ENCODE measurements at places on chromosomes 6 and 20.

GRCh38 chr6:34070315-34071135, 75.4 kb downstream of the GRM4 start:
- no peak for DNase-seq

- DNase-seq, result no peak
These were observed 81.9 kb upstream of the E2F3 start for GRCh38 chr6:20319520-20320357.

GRCh38 chr20:23643659-23644058, 5.9 kb upstream of the CST3 start:
- no peak for DNase-seq

GRCh38 chr6:102501615-102502014, 1108.1 kb downstream of the GRIK2 start:
- DNase-seq, result no peak

DNA sequence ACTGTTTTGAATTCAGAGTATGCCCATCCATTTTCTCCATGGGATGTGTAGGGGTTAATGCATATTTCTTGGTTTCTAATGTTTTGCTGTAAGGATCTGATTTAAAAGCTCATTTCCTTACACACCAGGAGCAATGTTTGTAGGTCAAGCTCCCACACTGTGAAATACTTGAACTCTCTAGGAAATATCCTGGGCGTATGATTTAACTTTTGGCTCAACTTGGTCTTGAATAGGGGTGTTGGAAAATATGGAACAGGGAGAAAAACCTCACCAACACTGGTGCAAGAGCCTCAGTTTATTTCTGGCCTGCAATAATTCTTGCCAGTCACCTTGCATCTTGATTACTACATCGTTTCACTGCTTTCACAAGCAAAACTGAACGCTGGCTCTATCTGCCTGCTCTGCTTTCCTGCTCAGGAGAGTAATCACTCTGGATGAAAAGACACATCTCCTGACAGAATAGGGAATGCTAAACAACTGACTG, 25.1 kb upstream of the RFPL4B start:
- DNase-seq, result no peak

DNA sequence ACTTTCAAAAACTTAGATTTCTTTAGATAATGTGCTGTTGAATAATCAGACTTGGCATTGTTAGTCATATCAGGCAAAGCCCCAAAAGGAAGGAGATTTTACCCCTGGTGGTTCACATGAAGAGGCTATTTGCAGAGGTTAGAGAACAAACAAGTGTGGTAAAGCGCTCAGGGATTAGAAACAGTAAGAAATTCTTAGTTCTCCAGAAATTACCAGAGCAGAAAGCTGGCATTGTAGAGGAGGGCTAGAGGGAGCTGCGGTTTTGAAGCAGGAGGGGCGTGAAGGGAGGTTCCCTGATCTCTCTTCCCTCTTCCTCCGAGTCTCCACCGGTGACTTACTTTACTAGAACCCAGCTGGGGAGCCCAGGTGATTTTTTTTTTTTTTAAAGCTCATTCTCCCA, 10.2 kb downstream of the MYO6 start:
- no peak for DNase-seq

DNA sequence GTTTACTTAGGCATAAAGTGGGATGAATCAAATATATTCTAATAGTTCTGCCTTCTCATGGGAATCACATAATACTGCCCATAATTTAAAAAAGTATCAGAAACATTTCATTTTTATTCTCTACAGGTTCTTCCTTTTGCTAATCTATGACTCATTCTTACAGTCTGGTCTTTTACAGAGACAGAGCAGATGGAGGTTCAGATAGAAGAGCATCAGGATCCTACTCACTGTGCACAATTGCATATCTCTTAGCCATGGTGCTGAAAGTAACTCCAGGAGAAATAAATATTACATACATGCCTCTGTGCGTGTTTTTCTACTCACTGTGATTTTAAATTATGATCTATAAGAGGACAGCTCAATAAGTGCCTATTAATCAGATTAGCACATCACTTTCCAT, 16.3 kb upstream of the OR2B6 start:
- DNase-seq, result no peak

- no peak for DNase-seq
These were observed 20.3 kb downstream of the MUCL3 start for GRCh38 chr6:30960907-30961673.

DNA sequence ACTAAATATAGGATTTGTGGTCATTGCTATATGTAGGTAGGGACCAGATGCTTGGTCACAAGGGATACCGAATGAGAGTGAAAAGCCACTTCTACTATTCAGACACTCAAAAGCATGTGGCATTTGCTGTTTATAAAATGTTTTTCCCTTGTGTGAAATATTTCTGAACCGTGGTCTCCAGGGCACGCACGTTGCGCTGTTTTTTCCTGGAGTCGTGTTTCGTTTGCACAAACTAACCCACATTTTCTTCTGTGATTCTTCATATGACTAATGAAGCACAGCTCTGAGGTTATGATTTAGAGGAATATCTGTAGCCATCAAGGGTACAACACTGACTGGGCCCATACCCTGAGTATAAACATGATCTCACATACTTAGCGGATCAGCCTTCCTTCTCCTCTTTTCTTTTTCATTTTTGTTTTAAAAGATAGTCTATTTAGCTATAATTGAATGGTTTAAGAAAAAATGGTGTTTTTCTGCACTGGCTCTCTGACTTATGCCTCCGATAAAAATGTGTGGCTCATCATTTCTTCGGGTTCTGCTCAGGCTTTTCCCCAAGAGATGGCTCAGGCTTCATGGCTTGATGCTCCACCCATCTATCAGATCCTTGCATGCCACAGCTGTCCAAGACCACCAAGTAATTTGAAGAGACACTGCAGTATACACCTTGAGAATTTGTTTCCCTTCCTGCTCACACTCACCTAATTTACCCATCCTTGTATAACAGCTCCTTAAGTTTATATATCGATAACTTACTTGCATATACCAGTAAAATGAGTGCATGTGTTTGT, 59.9 kb upstream of the HBS1L start:
- DNase-seq, result no peak

- no peak for DNase-seq
These were observed 151.7 kb downstream of the TMEM200A start for GRCh38 chr6:130517444-130517931.

GRCh38 chr6:111723412-111723970, 117.8 kb upstream of the TRAF3IP2 start:
- DNase-seq, result no peak

DNA sequence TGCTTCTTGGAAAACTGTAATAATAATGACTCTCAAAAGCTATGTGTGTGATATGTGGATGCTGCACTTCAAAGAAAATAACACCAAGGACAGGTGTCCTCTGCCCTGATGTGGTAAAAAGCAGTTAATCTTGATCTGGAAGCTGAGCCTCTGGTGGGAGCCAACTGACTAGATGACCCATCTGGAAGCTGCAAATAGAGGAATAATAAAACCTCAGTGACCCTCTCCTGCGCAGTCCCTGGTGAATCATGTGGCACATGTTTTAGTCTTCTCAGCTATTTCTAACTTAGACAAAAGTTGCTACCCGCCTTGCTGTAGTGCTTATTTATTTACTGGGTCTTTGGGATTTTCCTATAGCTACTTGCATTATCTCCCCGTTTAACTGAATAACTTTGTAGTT, 47.3 kb downstream of the TP53INP2 start:
- no peak for DNase-seq

- DNase-seq, result no peak
These were observed 5.8 kb upstream of the MCM9 start for GRCh38 chr6:118940770-118941169.

DNA sequence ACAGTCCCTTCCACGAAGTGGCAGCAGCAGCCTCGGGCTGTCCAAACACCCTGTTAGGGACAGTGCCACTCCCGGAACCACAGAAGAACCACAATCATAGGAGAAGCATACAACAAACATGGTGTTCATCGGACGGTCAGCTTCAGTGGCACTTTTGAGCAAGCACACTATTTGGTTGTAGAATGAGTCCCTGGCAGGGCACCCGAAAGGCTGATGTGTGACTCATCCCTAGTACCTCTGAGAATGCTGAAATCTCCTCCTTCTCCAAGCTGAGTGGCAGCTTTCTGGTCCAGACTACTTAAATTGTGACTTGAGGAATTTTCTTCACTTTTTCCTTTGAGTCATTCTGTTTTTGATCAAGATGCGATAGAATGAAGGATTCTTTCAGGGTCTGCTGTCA, 282.5 kb downstream of the ESR1 start:
- DNase-seq, result no peak

DNA sequence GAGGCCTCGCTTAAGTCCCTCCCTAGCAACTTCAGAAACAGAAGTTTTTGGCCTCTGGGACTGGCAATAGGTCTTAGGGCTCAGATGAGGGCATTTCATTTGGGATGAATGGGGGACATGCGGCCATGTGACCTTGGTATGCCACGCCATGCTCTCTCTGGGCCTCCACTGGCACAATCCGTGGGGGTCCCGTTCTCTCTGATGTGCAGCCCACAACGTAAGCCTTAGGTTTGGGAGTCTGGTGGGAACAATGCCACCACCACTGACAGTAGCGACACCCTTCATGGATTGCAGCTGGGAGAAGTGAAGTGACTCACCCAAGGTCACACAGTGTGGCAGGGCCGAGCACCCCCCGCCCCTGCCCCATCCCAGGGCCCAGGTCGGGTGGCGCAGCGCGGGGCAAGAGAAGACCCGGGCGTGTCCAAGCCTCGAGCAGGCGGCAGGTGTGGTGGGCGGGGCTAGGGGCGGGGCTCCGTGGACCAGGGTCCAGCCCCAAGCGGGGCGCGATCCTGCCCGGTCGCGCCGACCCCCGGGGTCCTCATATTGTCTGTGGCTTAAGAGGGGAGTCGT, 864 bp upstream of the CEBPB start:
- DNase-seq, result no peak

DNA sequence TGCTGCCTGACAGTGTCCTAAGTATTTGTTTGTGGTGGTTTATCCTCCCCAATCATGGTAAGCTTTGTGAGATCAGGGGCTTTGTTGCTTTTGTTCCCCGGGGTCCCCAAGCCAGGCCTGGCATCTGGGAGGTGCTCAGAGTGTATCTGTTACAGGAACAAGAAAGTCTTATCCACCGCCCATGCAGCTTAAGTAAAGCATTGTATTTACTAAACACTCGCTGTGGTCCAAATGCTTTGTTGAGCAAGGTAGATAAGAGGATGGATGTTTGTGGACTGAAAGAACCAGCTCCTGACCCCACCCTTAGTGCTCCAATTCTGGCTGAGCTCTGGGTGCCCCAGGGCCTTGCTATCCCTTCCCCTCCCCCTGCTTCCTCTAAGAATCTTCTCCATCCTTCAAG, 19.8 kb upstream of the TFAP2C start:
- DNase-seq, result no peak

GRCh38 chr6:44682280-44682679, 294.8 kb downstream of the CDC5L start:
- no peak for DNase-seq

DNA sequence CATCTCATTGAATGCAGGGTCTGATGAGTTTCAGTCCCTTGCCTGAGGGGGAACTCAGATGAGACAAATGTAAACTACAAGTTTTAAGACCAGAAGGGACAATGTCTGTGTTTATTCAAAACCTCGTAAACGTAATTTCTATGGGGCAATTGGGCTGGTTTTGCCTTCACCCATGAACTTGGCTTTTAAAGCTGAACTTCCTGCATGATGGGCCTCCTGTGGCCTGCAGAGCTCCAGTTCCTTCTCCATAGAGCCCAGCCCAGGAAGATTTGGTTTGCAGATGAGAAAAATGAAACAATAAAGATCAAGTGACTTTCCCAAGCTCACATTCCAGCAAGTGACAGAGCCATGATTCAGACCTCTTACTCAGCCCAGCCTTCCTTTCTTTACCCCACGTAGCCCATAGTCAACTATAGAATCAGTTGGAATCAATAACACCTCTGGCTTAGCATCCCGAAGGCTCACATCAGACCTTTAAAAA, 612.3 kb downstream of the UTRN start:
- no peak for DNase-seq

DNA sequence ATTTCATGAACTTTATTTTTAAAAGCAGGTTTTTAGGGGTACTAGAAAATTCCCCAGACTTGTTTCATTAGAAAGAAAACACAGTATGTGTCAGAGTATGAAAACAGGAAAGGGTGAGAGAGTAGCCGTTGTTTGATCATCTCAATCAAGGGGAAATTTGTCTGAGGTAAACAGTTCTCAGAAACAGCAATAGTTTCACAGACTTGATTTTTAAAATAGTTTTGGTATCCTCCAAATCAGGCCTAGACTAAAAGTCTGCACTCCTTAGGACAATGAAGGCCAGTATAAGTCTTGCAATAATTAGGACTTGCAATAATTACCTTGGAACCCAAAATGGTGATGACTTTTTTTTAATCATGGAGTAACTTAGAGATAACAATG, 176.6 kb upstream of the TAB2 start:
- no peak for DNase-seq

DNA sequence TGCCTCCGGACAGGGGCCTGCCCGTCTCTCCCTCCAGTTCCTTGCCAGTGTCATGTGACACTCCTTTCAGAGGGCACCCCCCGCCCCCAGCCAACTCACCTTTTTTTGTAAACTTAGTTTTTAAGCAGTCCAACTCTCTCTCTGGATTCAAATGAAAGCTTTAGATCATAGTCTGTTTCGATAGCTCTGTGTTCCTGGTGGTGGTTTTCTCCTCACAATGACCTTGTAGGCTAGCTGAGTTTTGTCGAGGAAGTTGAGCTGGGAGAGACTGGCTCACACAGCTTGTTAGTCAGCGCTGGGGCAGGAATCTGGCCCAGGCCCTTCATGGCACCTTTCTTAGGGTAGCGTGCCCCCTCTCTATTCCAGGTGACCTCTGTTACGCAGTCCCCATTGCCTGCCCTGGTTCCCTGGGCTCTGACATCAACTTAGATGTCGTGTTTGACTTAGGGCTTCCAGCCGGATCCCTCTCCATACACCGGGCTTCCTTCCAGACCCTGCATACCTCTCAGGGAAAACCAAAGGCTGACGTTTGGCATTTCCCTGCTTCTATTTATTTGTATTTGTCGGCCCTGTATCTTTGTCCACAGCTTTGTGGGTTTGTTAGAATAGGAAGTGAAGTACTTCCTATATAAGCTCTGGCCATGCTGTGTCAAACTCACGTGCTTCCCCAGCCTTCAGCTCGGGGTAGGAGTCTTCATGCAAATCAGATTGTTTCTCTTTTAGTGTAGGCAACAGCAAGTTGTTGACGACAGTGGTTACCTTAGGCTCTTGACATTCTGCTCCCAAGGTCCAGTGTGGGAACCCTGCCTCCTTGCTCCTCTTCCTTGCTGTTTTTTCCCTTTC, 12.7 kb downstream of the IGF2R start:
- no peak for DNase-seq

- no peak for DNase-seq
These were observed 14.8 kb upstream of the TGM2 start for GRCh38 chr20:38179846-38180245.

DNA sequence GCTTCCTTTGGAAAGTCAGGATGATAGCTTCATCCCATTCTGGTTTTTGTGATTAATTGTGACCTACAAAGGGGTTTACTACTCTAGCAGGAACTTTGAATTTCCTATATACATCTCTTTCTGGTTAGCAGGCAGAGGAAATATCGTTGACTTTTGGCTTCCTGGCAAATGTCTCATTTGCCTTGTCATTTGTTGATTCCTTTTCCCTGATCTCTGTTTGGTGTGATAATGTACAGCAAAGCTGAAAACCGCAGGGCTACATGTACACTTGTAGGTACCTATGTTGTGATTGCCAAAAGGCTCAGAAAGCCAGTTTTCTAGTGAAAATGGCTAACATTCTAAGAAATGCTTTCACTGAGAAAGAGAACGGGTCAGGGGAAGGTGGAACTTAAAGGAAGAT, 44.3 kb downstream of the TOP1 start:
- no peak for DNase-seq

GRCh38 chr6:63347599-63347998, 27.8 kb upstream of the LGSN start:
- DNase-seq, result no peak
